ENCODE measurements at places on chromosomes 11 and 22.

GRCh38 chr11:37762079-37762478, 1164.0 kb upstream of the RAG2 start:
- DNase-seq, result no peak

DNA sequence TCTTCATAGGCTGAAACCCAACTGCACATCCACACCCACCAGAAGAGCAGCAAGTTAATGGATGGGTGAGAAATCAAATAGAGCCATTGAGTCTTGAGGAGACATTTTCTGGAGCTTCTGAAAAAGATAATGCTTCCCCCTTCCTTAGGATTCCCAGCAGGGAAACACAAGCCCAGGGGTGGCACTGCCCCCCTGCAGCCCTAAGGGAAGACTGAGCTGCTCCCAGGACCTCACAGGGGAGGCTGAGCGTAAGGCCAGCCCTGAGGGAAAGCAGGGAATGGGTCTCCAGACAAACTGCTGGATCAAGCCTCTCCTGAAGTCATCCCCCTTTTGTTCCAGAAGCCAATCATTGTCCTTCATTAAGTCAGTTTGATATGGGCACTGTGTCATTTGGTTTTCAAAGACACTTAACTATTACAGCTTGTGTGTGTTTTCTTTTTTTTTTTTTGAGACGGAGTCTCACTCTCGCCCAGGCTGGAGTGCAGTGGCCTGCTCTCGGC, 15.1 kb downstream of the LTO1 start:
- no peak for DNase-seq

- no peak for DNase-seq
Measured at GRCh38 chr11:92626624-92627023, 342.8 kb upstream of the MTNR1B start.

- DNase-seq, result no peak
Measured at GRCh38 chr11:120229451-120230424, 10.2 kb upstream of the POU2F3 start.

GRCh38 chr11:100739666-100740065, 52.6 kb downstream of the ARHGAP42 start:
- no peak for DNase-seq

DNA sequence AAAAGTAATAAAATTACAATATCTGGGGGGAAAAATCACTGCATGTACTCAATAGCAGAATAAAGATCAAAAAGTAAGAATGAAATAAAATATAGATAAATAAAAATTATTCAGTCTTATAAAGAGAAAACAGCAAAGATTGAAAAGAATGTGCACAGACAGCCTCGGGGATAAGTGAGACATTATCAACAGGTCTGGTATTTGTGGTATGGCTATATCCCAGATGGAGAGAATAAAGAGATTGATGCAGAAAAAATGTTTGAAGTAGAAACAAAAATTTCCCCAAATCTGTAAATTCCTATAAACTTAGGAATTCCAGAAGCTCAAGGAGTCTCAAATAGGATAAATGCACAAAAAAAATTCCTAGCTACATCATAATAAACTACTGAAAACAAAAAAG, 74.5 kb upstream of the LUZP2 start:
- no peak for DNase-seq

DNA sequence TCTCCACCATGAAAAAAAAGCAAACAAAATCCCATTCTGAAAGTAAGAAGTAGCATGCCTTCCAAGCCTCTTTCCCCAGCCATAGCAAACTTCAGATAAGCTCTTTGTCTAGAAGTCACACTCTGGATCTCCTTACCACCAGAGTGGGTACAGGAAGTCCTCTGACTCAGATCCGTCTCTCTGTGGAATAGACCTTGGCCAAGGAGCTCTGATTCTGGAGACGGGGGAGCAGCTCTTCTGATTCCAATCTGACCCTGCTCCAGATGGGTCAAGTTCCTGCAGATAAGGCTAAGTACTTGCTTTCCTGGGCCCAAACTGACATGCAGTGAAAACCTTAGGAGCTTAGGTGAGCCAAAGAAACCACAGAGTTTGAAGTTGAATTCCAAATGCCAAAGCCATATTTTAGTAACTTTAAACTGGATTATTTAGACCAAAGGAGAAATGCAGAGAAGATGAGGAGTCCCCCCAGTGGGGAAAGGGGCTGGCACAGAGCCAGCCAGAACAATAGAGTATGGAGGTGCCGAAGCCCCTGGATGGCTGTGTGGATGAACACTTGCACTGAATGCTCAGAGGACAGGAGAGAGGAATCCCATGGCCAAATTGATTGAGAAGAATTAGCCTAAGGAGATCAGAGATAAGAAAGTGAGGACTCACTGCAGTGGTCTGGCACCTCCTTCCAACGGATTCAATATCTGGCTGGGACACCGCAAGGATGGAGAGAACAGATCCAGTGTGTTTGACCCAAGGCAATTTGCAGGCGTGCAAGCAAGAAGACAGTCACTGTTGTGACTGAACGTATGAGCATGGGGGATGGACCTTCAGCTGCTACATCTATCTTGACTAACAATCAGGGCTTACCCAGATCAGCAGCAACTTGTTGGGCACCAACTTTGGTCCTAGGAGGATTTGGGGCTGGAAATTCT, 54.9 kb downstream of the ENDOD1 start:
- no peak for DNase-seq

DNA sequence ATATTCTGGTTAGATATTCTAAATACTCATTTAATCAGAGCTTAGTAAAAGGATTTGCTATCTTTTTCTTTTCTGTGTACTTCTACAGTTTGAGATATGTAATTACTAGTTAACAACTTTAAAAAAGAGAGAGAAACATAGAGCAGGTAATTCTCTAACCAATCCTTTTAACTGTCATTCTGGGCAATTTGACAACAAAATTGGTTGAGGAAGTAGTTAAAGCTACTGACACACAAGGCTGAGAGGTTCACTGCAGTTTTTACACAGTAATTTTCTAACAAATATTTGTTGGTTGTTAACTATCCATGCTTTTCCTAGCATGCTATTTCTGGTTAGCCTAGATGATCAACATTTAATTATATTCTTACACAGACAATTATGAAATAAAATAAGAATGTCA, 3.6 kb downstream of the SOX6 start:
- DNase-seq, result no peak

DNA sequence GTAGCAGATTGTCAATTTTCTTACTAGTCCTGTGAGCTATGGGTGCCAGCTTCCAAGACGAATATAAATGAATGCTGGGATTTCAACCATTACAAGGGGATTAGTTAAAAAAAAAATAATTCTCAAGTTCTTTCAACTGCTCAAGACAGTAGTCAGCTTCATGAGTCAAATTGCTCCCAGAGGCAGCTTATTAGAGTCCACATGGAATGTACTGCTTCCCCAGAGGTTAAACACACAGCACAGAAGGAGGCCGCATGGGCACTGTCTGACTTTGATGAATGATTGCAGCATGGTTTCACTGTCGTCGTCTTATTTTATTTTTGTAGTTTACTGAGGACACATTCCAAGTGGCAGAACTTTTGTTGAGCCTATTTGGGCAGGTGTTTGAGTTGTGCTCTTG, 563.2 kb downstream of the TMEM135 start:
- DNase-seq, result no peak

DNA sequence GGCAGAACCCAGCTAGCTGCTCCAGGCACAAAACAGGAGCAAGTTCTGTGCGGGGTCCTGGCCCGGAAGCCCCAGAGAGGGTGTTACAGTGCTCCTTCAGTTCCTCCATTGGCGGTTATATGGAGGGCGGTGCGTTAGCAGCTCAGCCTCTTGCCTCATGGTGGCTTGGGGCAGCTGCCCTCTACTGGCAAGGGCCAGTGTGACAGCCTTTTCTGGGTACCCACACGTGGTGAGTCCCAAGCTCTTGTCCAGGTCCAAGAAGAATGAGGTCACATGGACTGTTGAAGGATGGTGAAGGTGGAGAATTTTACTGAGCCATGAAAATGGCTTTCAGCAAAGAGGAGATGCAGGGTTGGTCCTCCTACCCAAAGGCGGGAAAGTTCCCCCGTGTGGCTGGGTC, 100.5 kb downstream of the WT1 start:
- no peak for DNase-seq

GRCh38 chr11:126754591-126755426, 245.8 kb downstream of the KIRREL3 start:
- no peak for DNase-seq

- no peak for DNase-seq
Measured at GRCh38 chr22:42879371-42880021, 22.4 kb upstream of the ARFGAP3 start.

DNA sequence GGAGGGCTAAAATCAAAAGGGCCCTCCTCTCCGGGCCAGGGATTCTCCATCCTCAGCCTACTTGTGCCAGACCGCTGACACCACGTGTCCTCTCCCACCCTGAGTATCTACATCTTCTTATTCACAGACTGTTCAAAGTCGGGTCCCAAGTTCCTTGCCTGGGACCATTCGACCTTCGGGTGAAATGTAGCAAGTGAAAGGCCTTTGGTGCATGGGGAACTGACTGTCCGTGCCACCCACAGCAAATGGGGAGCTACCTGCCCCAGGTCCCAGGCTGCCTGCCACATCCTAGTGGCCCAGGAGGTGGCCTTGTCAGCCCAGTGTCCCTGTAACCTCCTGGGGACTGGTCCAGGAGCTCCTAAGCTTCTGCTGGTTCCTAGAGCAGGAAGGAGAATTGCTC, 67.3 kb downstream of the RTL6 start:
- no peak for DNase-seq

- no peak for DNase-seq
Measured at GRCh38 chr22:28992565-28993356, 68.9 kb downstream of the C22orf31 start.

DNA sequence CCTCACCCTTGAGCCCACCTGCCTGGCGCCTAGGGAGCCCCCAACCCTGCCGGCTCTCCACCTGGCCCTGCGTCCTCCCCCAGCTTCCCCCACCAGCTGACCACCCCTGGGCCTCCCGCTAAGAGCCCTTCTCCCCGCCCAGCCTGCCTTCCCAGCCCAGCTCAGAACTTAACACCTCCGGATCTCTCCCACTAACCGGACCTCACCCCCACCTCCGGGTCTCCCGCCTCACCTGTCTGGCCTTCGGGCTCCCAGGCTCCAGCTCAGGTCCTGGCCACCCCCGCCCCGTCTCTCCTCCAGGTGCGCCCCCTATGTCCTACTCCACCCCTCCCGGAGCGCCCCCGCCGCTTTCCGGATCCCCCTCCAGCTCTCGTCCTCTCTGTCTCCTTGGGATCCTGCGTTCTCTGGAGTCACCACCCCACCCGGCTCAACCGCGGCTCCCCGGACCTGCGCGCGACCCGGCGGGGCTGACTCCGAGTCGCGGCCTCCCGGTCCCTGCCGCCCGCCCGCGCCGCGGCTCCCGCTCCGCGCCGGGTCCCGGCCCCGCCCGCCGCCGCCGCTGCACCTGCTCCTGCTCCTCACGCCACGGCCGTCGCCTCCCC, at the start of gene KCNJ11:
TSS of gene KCNJ11 (minus strand) at position 51 of the 602 bp plus-strand sequence. CDS start 568 bp downstream, outside the sequence.
- DNase-seq, result no peak

- DNase-seq, result no peak
Measured at GRCh38 chr22:49294656-49295464, 532.8 kb downstream of the BRD1 start.

DNA sequence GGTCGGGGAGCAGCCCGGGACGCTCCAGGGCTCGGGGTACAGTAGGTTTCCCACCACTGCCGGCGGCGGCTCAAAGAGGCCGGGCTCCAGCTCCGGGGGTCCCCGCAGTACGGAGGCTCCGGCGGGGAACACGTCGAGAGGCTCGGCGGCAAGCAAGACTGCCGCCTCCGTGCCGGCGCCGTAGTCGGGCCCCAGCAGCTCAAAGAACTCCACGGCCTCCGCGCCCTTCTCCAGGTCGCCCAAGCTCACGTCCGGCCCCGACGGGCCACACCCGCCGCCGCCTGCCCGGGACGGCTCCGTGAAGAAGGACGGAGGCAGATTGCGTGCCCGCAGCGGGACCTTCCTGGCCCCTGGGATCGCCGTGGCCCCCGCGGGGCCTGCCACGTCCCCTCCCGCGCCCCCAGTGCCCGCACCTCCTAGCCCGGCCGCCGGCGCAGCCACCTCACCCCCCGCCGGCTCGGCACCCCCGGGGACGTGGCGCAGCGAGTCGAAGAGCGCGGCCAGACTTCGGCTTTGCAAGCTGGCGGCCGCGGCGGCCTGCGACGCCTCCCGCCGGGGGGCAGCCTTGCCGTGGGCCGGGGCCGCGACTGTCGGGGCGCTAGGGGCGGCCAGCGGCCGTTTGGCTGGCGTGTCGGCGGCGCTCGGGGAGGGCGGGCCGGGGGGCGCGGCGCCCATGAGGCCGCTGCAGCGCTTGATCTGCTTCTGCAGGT, 775 bp downstream of the FAM181B start:
- DNase-seq, result no peak

DNA sequence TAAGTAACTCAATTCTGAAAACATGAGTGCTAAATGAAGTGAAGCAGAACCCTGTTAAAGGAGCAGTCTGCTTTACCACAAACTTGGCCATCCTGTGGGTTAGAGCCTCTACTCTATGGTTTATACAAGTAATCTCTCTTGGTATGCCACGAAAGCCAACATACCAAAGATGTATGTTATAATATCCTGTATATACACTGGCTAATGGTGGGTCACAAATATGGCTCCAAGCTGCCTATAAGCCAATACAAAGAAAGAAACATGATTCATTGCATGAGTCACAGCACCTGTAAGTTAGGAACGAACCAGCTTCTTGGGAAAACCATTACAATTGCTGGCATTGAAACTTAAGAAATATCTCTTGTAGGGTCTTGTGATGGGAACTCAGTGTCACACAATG, 16.1 kb downstream of the XRRA1 start:
- DNase-seq, result no peak

DNA sequence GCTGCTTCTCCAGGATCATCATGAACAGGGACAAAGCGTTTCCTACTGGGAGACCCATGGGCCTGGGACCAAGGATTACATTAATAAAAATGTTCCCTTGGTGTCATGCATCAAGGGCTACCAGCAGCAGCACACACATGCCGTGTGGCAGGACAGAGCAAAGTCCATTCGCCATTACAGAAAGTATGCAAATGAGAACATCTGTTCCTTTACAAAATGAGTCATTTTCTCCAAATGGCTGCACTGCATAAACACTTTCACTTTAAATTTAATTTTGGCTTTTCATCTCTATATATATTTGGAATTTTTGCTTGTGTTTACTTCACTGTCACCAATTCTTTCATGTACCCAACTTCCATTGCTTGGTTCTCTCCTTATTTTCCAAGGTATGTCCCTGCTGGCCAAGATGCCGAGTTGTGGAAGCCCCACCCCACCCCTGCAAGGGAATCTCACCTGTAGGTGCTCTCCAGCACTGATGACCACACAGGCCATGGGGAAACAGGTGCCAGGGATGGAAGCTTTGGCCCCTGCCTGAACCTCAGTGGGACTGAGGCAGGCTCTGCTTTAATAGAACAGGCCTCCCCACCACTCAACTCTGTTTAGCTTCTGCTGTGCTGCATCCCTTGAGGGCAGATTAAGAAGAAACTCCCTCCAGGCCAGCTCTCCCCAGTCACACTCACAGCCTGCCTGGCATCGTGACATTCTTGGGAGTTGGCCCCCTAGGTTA, 15.6 kb upstream of the GNAZ start:
- no peak for DNase-seq

DNA sequence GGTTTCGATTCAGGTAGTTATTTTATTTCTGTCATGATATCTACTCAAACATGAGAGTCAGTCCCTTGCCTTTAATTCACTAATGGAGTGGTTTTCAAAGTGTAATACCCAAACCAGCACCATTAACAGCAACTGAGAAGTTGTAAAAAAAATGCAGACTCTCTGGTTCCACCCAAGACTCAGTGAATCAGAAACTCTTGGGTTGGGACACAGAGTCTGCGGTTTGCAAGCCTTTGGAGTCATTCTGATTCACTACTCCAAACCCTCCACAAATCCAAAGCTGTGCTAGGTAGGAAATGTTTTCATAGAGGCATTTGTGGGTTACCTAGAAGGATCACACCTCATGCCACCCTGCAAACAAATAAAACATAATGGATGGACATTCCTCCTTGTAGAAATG, 340.1 kb downstream of the NTM start:
- DNase-seq, result no peak

- DNase-seq, result no peak
Measured at GRCh38 chr22:41917903-41918791, 3.3 kb upstream of the SHISA8 start.

Measured in stimulated activated CD4-positive, alpha-beta T cell treated with anti-CD3 and anti-CD28 coated beads, Interleukin-15, amount 100 ng/mL, for 1 hour (primary cell).